Tongue (tissue), 3 donors: ENCODE measurements at places on chromosomes 6 and 20. TPM values are rescaled to one million over a fixed set of nuclear protein-coding genes. Genes with fewer than 3 reads are reported as not detected.

The BPIFB2 gene
- 54.9 TPM for total RNA-seq

The GLP1R gene
- total RNA-seq: 0.72 TPM

DNA sequence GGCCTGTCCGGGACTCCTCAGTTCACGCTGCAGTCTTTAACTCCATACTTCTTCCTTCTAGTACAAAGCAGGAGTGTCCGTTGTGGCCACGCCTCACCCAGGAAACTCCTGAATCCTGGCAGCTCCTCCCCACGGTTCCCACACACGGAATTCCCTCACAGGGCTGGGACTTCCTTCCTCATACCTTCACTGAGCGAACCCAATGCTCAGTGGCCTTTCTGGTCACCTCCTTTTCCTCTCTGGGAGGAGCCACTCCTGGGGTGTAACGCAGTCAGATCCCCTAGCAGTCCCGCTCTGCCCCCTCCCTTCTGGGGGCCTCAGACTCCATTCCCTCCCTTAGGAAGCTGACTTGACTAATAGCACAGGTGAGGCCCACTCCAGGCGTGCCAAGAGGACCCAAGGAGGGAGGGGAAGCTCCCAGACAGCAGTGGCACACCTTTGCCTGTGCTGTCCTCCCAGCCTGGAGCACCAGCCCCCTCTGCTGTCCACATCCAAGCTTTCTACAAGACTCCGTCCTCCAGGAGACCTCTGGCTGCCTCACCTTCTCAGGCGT is at the start of gene SLC52A3:
TSS of gene SLC52A3 (minus strand) at position 75 of the 553 bp plus-strand sequence. CDS start 2,726 bp downstream, outside the sequence.
- no peak for DNase-seq

- no peak for DNase-seq
Observed at GRCh38 chr6:100435299-100435698, 29.4 kb downstream of the SIM1 start.

- DNase-seq: no peak
Observed at GRCh38 chr20:53579581-53580375, 13.9 kb downstream of the ZNF217 start.

DNA sequence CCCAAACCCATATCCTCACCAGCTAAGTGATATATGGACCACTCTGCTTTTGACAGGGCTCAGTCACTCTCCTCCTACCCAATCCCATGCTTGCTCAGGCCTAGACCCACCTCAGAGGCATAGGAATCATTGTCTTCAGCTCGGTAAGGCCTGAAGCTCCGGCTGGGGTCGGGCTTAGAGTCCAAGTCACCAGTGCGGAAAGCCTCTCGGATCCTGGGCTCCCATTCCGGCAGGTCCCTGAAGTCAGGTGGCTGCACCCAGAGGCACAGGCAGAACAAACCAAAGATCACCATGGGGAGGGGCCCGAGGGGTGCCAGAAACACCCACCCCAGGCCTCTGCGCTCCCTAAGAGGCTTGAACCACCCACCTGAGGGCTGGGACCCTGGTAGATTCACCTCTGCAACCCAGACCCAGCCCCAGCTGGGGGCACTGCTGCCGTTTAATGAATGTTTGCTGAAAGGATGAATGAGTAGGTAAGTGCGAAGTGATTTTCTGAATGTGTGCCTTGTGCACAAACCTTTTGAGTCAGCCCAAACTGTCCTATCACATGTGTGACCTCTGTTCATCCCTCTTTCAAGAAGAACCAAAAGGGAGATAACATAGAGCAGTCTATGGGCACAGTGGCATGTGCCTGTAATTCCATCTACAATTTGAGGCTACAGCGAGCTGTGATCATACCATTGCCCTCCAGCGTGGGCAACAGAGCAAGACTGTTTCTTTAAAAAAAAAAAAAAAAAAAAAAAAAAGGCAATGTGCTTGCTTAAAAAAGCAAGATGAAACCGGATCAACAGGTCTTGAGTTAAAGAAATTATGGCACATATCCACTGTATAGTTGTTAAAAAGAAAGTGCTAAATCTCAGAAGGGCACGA is 39.3 kb upstream of the DSN1 start:
- DNase-seq: no peak

DNA sequence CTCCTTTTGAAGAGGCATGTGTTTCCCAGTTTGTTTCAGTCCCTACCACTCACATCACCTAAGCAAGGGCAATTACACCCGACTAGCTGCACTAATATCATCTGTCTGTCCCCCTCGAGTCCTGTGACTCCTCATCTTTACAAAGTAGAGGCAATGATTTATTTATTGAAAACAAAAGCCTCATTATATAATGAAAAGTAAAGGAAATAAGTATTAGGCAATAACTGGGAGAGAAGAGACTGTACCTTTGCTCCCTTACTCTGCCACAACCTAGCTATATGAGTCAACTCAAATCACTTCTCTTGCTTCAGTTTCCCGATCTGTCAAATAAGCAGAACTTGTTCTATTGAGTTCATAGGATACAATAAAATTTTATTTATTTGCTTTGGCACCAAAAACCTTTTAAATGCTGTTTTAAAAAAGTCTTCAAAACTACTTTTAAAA is 38.9 kb downstream of the CSNK2A1 start:
- DNase-seq: no peak

DNA sequence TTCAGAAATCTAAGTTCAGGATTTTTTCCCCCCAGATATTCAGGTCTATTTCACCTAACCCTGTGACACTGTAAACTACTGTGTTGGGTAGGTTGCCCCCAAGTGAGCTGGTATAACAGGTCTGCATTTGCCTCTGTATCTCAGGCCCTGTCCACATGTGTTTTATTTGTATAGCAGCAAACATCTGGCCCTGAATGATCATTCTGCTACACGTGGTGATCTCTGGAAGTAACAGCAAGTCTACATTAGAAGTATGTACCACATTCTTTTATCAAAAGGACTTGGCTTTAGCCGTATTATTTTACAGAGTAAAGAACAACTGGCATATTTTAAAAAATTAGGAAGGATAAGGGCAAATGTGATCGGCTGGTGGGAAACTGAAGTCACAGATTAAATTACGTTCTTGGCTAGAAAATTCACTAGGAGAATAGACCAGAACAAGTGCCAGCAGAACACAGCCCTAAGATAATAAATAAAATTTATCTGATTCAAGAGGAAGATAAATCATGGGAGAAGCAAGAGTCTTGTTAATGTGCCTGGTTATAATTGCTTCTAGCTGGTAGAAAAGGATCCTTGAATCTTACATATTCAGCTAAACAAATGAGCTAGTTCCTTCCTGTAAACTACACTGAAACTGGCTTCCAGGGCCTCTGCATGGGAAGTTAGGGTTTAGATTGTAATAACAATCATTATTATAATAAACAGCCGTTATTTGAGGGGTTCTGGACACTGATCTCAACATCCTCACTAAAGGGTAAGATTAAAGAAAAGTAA is 192.1 kb downstream of the SAMD5 start:
- DNase-seq: peak; percentile 15

- DNase-seq: no peak
Observed at GRCh38 chr20:46851746-46852145, 42.9 kb upstream of the EYA2 start.

- peak; percentile 75 for DNase-seq
Observed at GRCh38 chr20:17969278-17969883, 563 bp downstream of the MGME1 start.
